ENCODE measurements at places on chromosomes 16 and 17.

DNA sequence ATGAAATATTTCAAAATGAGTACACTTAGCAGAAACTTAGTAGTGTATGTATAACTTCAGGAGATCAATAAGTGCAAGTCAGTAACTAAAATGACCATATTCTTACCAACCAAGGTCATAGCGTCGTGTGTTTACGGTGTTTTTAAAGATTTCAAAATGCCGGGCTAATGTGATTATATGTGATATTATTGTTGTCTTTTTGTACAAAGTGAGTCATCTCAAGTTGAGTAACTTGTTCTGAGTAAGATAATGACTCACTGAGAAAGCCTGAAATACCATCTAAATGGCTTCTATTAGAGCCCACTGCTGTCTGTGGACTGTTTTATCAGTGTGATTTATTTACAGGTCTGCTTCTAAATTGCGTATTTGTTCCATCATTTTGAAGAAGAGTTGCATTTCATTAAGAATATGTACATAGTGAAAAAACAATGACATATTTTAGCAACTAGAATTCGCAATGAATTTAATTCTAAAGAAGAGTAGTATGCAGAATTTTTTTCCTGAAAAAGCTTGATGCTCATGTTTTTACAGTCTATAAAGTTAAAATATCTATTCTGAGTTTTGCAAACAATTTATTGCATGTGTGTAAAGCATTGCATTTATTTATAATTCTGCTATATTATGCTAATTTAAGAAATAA lies 12.7 kb downstream of the KRT12 start:
- DNase-seq = no peak

GRCh38 chr17:81142301-81143199 lies 22.8 kb upstream of the PVALEF start:
- peak; percentile 88 for DNase-seq

GRCh38 chr17:3847165-3847670 lies 1.2 kb upstream of the NCBP3 start:
- DNase-seq = no peak

GRCh38 chr17:77569846-77570564 lies 388.5 kb upstream of the TNRC6C start:
- DNase-seq = no peak

- DNase-seq = peak; percentile 5
Measured at GRCh38 chr17:52297230-52298010, 138.9 kb upstream of the CA10 start.

DNA sequence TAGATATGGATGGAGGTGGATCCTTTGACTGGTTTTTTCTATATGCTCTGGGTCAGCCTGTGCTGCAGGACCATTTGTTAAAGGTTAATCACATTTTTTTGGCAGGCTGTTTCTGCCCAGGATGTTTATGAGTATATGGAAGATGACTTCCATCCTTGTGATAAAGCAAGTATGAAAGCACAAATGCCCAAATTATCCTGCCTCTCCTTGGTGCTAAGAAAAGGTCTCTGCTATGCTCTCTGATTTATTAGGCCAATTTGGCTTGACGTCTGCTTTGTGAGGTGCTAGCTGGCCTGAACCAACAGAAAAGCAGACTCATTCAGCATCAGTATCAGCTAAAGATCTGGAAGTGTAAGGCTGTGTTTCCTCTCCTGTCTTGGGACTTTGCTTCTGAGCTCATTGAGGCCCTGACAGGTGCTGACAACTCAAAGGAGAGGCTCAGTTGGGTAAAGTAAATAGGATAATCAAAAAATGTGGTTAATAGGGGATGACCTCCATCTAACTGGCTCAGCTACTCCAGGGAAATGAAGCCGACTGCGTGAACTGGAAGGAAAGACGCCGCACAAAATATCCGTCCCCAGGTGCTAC lies 15.2 kb downstream of the ANKRD40 start:
- no peak for DNase-seq

DNA sequence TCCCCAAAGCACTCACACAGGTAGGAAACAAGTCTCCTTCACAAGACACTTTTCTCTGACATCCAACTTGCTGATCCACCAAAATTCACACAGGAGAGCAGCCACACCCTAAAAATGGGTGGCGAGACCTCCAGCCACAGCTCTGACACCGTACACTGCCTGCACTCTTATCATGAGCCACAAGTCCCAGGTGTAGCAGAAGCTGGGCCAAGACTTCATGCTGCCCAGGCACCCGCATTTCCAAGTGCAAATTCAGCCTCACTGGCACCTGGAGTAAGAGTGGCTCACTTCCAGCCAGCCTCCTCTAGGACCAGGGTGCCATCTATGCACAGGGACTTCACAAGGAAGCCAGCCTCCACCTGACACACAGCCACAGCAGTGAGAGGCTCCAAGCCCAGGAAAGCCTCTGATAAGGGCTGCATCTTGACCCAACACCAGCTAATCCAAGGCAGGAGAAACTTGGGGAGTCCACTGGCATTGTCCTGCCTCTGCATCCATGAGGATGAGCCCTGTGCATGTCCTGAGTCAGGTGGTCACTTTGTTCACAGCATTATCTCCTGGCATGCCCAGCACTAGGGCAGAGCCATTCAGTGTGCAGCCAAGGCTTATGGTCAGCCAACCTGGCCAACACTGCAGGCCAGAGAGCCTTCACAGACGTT lies 2.6 kb upstream of the ZNF768 start:
- no peak for DNase-seq

GRCh38 chr16:2005646-2006045 lies 4.0 kb downstream of the ZNF598 start:
- DNase-seq = no peak

- no peak for DNase-seq
Measured at GRCh38 chr17:8044819-8045810, 6.3 kb downstream of the ALOX15B start.

- DNase-seq = no peak
Measured at GRCh38 chr17:4161192-4161966, 18.4 kb downstream of the CYB5D2 start.

- DNase-seq = no peak
Measured at GRCh38 chr16:76532188-76532973, 255.2 kb downstream of the CNTNAP4 start.

DNA sequence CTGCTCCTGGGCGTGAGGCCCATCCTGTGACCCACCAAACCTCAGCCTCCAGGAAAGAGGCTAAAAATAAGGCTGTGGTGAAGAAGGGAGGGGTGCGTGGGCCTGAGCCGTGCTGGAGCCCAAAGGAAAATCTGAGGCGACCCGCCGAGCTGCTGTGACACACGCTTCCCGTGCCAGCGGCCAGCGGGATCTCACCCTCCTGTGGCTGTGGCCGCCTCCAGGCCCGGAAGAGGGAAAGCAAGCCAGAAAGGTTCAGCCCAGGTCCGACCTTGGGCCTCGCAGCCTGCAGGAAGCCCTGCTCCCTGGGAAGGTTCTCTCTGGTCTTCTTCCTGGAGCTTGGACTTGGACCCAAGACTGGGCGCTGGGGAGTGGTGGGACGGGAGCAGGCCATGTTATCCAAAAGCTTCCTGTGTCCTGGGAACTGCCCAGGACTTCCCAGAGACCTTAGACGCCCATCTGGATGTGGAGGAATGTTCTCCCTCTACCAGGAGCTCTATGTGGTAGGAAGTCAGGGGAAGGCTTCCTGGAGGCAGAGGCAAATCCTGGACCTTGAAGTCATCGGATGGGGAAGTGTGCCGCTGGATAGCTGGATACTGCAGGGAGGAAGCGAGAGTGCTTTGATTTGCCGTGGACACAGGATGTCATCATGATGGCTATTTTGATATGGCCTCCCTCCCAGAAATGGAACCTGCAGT lies 11.4 kb downstream of the SPNS2 start:
- DNase-seq = no peak

DNA sequence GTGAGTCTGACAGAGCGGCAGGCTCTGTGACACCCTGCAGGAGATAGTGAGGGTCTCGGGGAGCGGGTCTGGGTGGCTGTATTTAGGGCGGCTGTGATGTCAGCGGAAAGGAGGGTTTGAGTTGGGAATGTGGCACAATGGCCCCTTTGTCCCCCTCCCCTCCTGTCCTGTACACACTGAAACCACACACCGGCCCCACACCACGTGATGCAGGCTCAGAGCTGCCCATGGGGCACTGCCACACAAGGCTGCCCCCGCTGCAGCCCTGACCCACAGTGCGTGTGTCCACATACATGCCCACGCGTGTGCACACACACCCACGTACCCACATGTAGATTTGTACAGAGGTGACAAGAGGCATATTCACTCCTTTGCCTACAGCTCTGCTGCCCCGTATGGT lies 15.3 kb downstream of the SGCA start:
- no peak for DNase-seq

DNA sequence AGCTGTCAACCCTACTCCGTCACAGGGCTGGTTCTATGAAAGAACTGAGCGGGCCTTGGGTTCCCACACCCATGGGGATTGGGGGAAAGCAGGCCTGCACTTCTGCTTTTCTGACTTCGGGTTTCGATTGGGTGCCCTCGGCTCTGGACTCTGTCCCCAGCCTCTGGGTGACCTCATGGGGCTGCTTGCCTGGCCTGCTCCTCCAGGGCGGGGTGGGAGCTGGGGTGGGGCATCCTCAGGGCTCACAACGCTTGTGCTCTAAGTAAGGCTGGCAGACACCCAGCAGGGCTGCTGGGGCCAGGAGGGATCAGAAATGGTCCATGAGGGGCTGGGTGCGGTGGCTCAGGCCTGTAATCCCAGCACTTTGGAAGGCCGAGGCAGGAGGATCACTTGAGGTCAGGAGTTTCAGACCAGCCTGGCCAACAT lies 19.2 kb downstream of the ARHGAP27 start:
- no peak for DNase-seq
